CD4-positive, alpha-beta T cell treated with Interleukin-4 for 1 hour (primary cell): ENCODE measurements at places on chromosomes 6 and 20.
A peak's percentile ranks its signal among the peaks of the same experiment; 100 is the strongest.

DNA sequence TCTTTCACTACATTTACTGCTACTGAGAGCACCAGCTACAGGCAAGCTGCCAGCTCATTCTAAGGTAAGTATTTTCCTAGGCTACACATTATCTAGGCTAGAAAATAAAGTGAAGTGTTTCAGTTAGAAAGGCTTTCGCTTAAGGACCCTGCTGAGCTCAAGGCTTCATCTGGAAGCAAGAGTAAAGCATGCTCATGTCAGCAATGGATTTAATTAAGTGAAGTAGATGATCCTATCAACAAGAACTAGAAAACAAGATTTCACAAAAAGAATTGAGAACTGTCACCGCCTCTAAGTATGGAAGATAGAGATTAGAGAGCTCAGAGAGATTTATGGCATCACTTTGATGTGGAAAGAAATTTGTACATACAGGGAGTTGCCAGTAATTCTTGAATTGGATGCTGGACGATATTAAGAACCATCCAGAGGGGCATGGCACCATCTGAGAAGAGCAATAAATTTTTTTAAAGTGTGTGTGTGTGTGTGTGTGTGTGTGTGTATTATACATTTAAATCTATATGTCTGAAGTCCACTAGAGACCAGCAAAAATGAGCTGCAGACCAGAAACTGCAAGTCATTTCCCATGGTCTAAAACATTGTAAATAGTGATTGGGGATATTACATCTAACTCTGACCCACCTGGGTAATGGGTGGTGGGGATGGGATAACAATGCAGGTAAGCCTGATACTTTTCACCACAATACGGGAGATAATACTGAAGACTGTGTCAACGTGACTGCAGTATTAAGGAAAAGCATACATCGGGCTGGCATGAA, 105.2 kb upstream of the MAP7 start:
- DNase-seq, result no peak

GRCh38 chr6:157086632-157087031, 236.7 kb downstream of the TMEM242 start:
- DNase-seq, result no peak

GRCh38 chr20:43699941-43700565, 26.7 kb downstream of the GTSF1L start:
- no peak for DNase-seq

GRCh38 chr6:145373826-145374225, 361.5 kb downstream of the EPM2A start:
- DNase-seq, result no peak

- DNase-seq, result no peak
Observed at GRCh38 chr20:19620446-19620845, 137.6 kb upstream of the RIN2 start.

GRCh38 chr6:162154001-162154400, 573.6 kb downstream of the PRKN start:
- DNase-seq, result no peak

- no peak for DNase-seq
Observed at GRCh38 chr20:13337090-13337784, 116.2 kb downstream of the ISM1 start.

DNA sequence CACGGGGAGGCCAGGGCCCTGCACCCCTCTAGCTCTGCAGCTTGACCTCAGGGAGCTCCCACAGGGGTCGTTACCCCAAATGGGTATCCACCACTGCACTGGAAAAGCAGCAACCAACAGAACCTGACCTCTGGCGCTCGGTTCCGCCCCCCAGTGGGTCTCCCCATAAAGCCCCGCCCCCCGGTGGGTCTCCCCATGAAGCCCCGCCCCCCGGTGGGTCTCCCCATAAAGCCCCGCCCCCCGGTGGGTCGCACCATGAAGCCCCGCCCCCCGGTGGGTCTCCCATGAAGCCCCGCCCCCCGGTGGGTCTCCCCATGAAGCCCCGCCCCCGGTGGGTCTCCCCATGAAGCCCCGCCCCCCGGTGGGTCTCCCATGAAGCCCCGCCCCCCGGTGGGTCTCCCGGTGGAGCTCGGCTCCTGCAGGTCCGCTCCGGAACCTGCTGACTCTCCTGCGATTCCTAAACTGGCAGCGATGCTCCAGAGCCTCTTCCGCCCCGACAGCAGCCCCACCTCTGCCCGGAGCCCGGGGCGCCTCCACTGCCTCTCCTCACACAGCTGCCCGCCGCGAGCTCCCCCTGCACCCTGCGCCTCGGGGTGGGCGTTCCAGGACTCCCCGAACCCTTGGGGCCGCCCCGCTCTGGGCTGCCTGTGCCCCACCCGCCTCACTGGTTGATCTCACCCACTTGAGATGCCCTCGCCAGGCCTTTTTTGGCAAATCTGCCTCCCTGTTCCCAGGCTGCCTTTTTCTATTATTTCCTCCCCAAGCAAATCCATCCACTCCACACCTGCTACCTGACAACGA, 12.1 kb downstream of the SLC2A4RG start:
- DNase-seq, result peak; percentile 29

DNA sequence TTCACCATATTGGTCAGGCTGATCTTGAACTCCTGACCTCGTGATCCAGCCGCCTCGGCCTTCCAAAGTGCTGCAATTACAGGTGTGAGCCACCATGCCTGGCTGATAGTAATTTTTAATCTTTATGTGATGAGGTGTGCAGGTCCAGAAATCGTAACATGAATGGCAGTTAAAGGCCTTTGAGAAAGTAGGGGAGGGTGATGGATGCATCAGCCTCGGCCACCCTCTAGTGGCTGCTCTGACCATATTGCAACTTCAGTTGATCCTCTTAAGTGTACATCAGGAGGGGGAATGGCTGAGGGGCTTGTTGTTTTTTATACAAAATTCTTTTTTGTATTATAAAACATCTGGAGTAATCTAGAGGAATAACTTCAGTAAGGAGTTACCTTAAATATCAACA, 193.0 kb downstream of the ZFAND3 start:
- DNase-seq, result peak; percentile 15

DNA sequence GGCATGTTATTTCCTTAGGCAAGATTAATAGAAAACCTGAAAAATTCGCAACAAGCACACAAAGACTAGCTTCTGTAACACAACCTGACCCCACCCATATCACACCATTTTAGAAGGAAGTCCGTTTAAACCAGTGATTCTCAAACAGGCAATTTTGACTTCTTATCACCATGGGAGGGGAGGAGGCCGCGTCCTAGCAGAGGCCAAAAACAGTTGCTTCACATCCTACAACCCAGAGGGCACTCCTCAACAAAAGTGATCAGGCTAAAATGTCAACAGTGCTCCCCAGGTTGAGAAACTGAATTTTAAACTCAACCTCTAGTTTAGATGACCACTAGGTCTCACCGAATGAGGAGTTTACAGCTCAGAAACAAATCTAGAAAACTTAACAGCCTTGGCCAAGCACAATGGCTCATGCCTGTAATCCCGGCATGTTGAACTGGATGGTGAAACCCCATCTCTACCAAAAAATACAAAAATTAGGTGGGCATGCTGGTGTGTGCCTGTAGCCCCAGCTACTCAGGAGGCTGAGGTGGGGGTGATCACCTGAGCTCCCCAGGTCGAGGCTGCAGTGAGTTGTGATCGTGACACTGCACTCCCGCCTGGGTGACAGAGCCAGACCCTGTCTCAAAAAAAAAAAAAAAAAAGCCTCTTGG, 3.4 kb downstream of the SNX5 start:
- peak; percentile 27 for DNase-seq

GRCh38 chr6:6635291-6635690, 46.8 kb downstream of the LY86 start:
- DNase-seq, result no peak

GRCh38 chr20:62603907-62604785, 38.2 kb upstream of the SLCO4A1 start:
- no peak for DNase-seq

DNA sequence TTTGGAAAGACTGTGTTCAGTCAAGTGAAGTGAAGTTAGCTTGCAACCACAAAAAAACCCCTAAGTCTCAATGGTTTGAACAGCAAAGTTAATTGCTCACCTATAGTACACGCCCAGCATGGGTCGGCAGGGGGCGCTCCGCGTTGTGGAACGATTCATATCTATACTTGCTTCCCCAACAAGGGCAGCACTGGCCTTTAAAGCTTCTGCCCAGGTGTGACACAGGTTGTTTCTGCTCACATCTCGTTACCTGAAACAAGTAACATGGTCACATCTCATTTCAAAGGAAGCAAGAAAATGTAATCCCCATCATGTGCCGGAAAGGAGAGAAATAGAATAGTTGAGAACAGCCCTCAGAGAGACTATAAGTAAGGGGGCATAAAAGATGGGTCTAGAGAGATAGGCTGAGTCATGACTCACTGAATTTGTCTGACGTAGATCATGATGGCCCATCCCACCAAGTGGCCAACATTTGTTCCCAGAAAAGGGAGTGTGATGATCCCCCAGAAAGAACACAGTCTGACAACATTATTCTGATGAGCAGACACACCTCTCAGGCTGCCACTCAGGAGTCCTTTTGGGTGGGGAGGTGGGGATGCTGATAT, 29.0 kb downstream of the HNF4A start:
- peak; percentile 80 for DNase-seq

GRCh38 chr6:47134476-47135189, 92.5 kb upstream of the ADGRF1 start:
- DNase-seq, result no peak

GRCh38 chr20:45465491-45466266, 3.9 kb upstream of the WFDC2 start:
- no peak for DNase-seq

GRCh38 chr20:59822291-59823029, 111.0 kb downstream of the SYCP2 start:
- no peak for DNase-seq

DNA sequence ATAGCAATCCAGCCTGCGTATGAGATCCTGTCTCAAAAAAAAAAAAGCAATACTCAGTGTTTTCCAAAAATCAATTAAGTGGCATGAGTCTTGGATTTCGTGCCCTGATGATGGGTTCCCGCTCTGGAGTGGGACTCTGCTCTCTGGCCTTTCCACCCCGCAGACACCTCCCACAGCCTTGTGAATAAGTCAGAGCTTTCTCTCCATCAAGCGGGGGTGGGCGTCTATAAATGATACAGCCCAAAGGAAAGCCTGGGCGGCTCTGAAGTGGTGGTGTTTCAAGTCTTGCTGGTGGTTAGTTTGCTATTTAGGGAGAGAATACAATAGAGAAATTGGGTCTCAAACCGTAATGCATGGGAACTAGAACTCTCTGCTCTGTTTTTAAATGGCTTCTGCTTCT, 52.5 kb upstream of the TAGAP start:
- DNase-seq, result no peak

DNA sequence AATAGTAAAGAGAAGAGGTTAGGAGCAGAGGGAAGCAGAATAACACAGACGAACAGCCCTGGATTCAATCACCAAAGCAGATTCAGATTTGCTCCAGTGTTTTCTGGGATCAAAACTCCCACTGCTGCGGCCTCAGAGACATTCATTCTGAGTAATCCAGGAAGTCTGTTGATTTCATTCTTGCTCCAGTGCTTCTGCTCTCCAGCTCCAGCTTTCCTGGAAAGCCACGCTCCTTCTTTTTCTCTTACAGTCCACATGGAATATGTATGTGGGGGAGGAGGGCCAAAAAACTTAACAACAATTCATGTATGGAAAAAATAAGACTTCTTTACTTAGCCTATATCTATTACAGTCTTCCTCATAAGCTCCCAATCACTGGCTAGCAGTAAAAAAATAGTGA, 26.4 kb upstream of the UST start:
- DNase-seq, result no peak

GRCh38 chr20:35091816-35092523, 637 bp downstream of the TRPC4AP start:
- no peak for DNase-seq

GRCh38 chr6:69693762-69694161, 103.0 kb downstream of the LMBRD1 start:
- DNase-seq, result no peak

GRCh38 chr20:59253779-59254319, 46.6 kb upstream of the EDN3 start:
- peak; percentile 39 for DNase-seq

DNA sequence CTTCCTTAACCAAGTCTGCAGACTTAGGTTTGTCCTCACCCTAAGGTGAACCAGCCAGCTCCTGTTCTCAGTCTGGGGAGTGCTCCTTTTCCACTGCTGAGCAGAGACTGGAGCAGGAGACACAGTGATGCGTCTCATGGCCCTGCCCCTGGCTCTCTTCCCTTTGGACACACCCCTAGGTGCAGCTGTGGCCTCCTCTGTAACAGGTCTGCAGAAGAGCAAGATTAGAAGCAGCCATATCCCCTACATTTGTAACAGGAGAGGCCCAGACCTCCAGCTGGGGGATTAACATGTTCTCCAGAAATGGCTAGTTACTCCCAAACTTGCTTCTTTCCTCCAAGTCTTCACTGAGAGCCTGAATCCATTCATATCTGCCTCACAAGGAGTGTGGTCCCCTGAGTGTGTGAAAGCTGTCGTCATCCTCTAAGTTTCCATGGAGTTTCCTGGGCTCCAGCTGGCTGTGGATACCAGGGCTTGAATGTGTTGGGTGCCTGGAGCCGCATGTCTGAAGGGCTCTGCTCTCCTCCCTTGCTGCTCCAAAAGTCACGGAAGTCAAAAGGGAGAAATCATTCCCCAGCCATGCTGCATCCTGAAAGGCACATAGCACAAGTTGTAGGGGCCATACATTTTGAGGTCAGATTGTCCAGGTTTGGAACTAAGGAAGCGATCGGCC, 57.7 kb downstream of the PPP1R14C start:
- DNase-seq, result no peak

GRCh38 chr6:147648916-147649315, 140.4 kb downstream of the SAMD5 start:
- no peak for DNase-seq

DNA sequence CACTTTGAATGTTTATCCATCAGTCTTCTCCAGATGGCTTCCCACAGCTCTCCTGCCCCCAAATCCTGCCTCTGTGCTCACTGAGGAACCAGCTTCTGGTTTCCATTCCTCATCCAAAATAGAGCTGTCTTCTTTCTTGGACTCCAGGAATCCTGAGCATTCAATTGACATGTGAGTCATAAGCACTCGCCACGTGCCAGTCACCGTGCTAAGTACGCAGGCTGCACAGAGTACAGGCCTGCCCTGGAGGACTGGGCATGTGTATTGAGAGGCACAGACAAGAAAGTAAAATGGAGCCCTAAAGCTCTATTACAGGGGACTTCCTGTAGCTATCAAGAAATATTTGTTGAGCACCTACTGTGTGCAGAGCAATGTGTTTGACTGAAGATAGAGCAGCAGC, 39.7 kb upstream of the LRFN2 start:
- no peak for DNase-seq

GRCh38 chr6:23173234-23173633, 603.9 kb downstream of the HDGFL1 start:
- no peak for DNase-seq

DNA sequence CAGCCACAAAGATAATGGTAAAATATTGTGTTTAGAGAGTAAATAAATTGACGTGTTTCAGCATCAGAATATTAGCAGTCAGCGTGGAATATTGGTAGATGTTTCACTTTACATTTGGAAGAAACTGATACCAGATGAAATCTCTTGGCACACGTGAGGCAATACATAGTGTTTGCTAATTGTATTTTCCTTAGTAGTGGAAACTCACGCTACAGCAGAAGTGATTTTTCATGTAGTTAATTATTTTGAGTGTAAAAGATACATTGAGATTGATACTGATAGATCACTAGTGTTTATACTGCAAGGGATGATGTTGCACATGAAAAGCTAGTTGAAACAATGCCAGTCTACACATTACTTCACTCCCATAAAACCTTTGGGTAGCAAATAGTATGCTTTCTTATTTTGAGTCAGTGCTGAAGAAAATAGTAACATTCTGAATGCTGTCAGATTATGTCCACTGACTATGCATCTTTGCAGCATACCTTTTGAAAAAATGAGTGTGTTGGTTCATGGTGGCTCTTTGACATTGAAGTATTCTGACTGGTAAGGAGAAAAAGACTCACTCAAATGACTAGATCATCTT, 59.3 kb downstream of the CD2AP start:
- no peak for DNase-seq

- DNase-seq, result no peak
Observed at GRCh38 chr6:53960311-53960710, 150.9 kb upstream of the MLIP start.
